ENCODE measurements at places on chromosomes 12 and 14. TPM values are rescaled to one million over a fixed set of nuclear protein-coding genes. Genes with fewer than 3 reads are reported as not detected.

GRCh38 chr14:84390010-84390409 lies 1139.9 kb upstream of the FLRT2 start:
- no peaks in the 10 kb centered on the region for H3K27me3 ChIP-seq
- no peak overlapping the region for H3K27ac ChIP-seq
- no peaks in the 10 kb centered on the region for H3K4me1 ChIP-seq
- H3K36me3 ChIP-seq = no peaks in the 10 kb centered on the region

DNA sequence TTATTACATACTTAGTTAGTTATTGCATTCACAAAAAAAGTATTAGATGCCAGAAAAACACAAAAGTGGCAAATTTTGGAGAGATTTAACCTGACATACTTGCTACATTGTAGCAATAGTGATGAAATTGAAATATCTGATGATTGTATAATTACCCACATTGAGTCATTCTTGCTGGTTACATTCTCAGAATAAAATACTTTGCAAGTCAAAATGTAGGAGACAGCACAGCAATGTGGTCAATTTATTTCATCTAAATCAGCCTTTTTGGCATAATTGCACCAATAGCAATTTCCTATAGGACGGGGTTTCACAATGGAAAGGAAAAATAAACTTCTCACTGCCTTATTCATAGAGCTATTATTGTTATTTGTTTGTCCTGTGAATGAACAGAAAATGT lies 125.0 kb upstream of the ETV6 start:
- no peaks in the 10 kb centered on the region for H3K4me1 ChIP-seq
- H3K4me3 ChIP-seq = no peak overlapping the region
- no peaks in the 10 kb centered on the region for H3K27me3 ChIP-seq
- no peak for DNase-seq
- H3K27ac ChIP-seq = no peak overlapping the region

DNA sequence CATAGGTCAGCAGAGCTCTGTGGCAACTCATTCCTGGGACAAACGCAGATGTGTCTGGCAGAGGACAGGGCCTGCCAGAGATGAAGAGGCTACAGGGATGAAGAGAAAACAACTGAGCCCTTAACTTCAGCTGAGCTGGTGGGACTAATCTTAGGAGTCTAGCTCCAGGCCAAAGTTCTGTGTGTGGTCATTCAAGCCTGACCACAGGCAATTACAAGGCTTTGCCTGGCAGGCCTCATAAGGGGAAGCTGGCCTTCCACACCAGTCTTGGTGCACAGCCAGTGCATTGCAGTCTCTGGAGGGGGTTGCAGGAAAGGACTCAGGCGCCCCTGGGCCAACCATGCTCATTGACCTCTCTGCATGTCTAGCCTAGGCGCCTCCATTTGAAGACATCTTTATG lies 127.6 kb upstream of the DAAM1 start:
- H3K4me3 ChIP-seq = no peak overlapping the region
- H3K4me1 ChIP-seq = no peaks in the 10 kb centered on the region
- H3K36me3 ChIP-seq = no peaks in the 10 kb centered on the region
- H3K27ac ChIP-seq = no peak overlapping the region
- DNase-seq = no peak
- H3K27me3 ChIP-seq = no peaks in the 10 kb centered on the region

GRCh38 chr12:15584366-15585041 lies 204.7 kb downstream of the EPS8 start:
- H3K36me3 ChIP-seq = no peaks in the 10 kb centered on the region
- no peaks in the 10 kb centered on the region for H3K4me1 ChIP-seq
- no peak for DNase-seq

- no peak overlapping the region for H3K27ac ChIP-seq
- H3K36me3 ChIP-seq = no peaks in the 10 kb centered on the region
Observed at GRCh38 chr12:51792417-51792816, 56.1 kb downstream of the FIGNL2 start.

- no peak for DNase-seq
- H3K4me1 ChIP-seq = peaks cover 63% of the 10 kb centered on the region
- H3K36me3 ChIP-seq = no peaks in the 10 kb centered on the region
- no peak overlapping the region for H3K4me3 ChIP-seq
Observed at GRCh38 chr12:6086316-6086715, 38.2 kb downstream of the VWF start.

GRCh38 chr12:96424601-96425000 lies 24.4 kb upstream of the CDK17 start:
- no peaks in the 10 kb centered on the region for H3K36me3 ChIP-seq
- no peaks in the 10 kb centered on the region for H3K27me3 ChIP-seq
- H3K27ac ChIP-seq = peak overlapping the region; percentile 78

GRCh38 chr14:54207476-54208462 lies 189.0 kb upstream of the CDKN3 start:
- no peaks in the 10 kb centered on the region for H3K27me3 ChIP-seq
- H3K27ac ChIP-seq = no peak overlapping the region
- DNase-seq = no peak
- peaks cover 11% of the 10 kb centered on the region for H3K4me1 ChIP-seq
- H3K36me3 ChIP-seq = no peaks in the 10 kb centered on the region

- peaks cover 24% of the 10 kb centered on the region for H3K4me1 ChIP-seq
- no peaks in the 10 kb centered on the region for H3K27me3 ChIP-seq
- no peaks in the 10 kb centered on the region for H3K36me3 ChIP-seq
- no peak overlapping the region for H3K4me3 ChIP-seq
- peak; percentile 51 for DNase-seq
- H3K27ac ChIP-seq = no peak overlapping the region
Observed at GRCh38 chr12:55736076-55736475, 6.8 kb upstream of the GDF11 start.

DNA sequence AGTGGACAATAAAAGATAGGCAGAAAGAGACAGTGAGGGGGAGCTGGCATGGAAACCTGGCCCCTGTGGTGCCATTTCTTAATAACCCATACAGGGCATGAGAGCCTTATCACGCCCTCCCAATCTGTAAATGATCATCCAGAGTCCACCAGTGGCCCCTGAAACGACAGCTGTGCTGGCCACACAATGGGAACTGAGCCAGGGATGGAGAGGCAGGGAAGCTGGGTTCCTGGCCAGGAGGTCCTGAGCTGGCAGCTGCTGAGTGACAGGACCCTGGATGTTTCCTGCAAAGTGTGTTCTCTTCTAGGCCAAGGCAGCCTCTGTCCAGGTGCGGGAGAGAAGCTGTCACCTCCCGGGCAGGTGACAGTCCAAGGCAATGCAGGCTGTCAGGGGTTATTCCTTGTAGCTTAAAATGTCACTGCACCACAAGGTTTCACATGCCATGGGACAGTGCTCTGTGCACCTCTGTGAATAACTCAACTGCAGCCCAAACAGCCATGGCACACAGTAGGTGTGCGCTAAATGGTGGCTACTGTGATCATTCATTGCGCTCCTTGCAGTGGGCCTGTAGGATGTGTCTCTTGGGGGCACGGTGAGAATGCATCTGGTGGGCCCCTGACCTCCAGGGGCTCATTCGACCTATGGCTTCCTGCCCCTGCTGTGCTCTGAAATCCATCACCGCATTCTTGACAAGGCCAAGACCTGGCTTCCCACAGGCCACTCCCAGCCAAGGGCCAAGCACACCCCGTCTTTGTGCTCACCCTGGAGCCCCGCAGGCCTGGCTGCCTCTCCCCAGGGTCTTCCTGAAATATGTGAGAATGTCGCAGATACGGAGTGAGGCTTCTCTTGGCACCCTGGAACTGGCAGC lies 46.3 kb upstream of the BCL11B start:
- H3K27ac ChIP-seq = no peak overlapping the region
- no peaks in the 10 kb centered on the region for H3K36me3 ChIP-seq

DNA sequence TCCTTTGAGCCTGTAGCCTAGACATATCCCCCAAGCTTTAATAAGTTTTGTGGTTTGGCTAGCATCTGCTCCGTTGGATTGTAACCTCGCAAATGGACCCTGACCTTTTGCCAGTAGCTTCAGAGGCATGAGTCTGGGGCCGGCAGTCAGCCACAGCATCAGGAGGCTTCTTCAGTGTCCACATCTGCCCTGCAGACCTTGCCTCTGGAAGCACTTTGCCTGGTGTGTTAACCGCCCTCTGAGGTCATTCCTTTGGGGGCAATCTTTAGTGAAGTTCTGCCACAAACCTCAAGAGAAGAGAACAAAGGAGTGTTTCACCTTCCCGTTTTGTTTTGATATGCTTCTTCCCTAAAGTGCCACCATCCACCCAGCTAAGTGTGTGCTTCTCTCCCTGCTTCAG lies 71.4 kb downstream of the GNS start:
- H3K27ac ChIP-seq = peak overlapping the region; percentile 92
- H3K4me3 ChIP-seq = no peak overlapping the region
- no peaks in the 10 kb centered on the region for H3K36me3 ChIP-seq
- H3K27me3 ChIP-seq = no peaks in the 10 kb centered on the region

- H3K36me3 ChIP-seq = no peaks in the 10 kb centered on the region
- DNase-seq = no peak
- no peaks in the 10 kb centered on the region for H3K4me1 ChIP-seq
- no peak overlapping the region for H3K27ac ChIP-seq
- no peak overlapping the region for H3K4me3 ChIP-seq
Observed at GRCh38 chr14:34387974-34388516, 74.0 kb downstream of the SPTSSA start.

DNA sequence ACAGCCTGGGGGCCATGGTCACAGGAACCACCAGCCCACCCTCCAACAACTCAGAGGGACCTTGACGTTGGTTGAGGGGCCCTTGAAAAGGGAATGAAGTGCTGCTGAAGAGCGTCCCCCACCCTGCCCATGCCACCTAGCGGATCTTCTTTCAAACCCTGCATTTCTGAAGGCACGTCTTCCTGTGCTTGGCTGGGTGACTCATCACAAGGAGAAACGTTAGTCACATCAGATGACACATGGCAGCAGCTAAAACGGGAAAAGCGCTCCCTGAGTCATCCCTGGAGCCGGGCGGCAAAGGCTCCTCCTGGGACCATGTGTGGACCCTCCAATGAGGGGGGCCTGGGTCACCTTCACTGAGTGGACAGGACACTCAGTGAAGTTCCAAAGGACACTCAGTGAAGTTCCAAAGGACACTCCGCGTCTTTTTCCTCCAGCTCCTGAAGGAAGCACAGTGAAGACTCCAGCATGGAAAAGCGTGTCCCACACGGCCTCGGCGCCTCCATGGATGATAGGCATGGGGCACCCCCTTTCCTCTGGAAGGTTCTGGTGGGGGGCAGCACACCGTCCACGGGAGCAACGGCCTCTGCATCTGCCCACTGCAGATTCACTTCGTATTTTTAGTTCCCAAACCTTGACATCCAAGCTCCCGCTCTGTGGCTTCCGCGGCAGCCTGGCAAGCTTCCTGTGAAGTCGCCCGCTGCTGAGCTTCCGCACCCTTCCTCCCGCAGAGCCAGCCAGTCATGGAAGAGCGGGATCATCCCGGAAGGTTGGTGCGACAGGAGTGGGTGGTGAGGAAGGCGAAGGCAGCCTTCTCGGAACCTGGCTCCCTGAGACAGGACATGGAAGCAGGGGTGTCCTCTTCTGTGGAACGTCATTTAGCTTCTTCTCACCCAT lies 383.4 kb downstream of the VRK1 start:
- H3K4me3 ChIP-seq = no peak overlapping the region
- no peaks in the 10 kb centered on the region for H3K4me1 ChIP-seq
- no peaks in the 10 kb centered on the region for H3K27me3 ChIP-seq
- DNase-seq = no peak
- no peaks in the 10 kb centered on the region for H3K36me3 ChIP-seq

- no peaks in the 10 kb centered on the region for H3K27me3 ChIP-seq
- no peak overlapping the region for H3K27ac ChIP-seq
- peaks cover 4% of the 10 kb centered on the region for H3K4me1 ChIP-seq
- no peak overlapping the region for H3K4me3 ChIP-seq
- no peak for DNase-seq
- H3K36me3 ChIP-seq = no peaks in the 10 kb centered on the region
Observed at GRCh38 chr12:19530637-19531023, 91.3 kb downstream of the AEBP2 start.

DNA sequence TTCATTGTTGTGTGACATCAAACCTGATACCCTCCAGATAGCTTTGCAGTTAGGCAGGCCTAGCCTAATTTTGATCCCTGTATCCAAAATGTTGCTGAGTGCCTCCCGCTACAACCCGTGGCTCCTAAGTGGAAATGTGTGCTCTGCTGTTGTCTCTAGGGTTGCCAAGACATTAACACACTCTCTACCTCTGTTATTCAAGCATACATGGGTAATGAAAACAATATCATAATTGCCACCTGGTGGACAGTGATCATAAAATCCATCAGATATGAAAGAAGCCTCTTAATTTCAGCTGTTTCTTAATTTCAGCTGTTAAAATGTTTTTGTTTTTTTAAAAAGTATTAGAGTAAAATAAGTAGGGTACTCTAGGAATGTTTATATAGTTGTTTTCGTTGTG lies 93.5 kb downstream of the PLEKHA5 start:
- DNase-seq = no peak
- H3K27ac ChIP-seq = peak overlapping the region; percentile 27
- H3K36me3 ChIP-seq = no peaks in the 10 kb centered on the region
- H3K4me1 ChIP-seq = peaks cover 10% of the 10 kb centered on the region

DNA sequence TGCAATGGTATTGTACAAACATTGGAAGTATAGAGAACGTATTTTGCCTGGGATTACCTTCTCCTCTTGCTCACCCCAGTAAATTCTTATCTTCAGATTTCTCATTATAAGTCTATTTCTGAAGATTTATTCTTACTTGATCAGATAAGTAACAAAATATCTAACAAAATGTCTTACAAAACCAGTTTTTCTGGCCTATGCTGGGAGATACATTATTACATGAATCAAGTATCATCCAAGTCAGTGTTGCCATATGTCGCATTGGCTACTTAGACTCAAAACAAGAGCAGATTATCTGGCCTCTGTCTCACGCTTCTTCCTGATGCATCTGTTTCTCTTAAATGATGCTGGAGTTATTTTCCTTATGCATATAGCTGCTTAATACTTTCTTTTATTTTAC lies 408.5 kb downstream of the CCER1 start:
- H3K27me3 ChIP-seq = no peaks in the 10 kb centered on the region
- H3K4me3 ChIP-seq = no peak overlapping the region
- H3K27ac ChIP-seq = no peak overlapping the region
- no peaks in the 10 kb centered on the region for H3K4me1 ChIP-seq
- DNase-seq = no peak

- no peak overlapping the region for H3K4me3 ChIP-seq
- no peaks in the 10 kb centered on the region for H3K27me3 ChIP-seq
- no peaks in the 10 kb centered on the region for H3K4me1 ChIP-seq
- H3K36me3 ChIP-seq = no peaks in the 10 kb centered on the region
Observed at GRCh38 chr12:83514372-83514771, 827.7 kb downstream of the TMTC2 start.

GRCh38 chr14:89493406-89493805 lies 76.4 kb upstream of the FOXN3 start:
- no peaks in the 10 kb centered on the region for H3K27me3 ChIP-seq
- no peak overlapping the region for H3K4me3 ChIP-seq
- no peak for DNase-seq
- H3K36me3 ChIP-seq = no peaks in the 10 kb centered on the region
- no peak overlapping the region for H3K27ac ChIP-seq
- H3K4me1 ChIP-seq = peaks cover 19% of the 10 kb centered on the region

The GON7 gene
- 51.7 TPM for polyA plus RNA-seq

The ERP29 gene
- 217 TPM for polyA plus RNA-seq

The SPPL3 gene
- 24.7 TPM for polyA plus RNA-seq

The WDHD1 gene
- polyA plus RNA-seq = 4.0 TPM

The EEA1 gene
- polyA plus RNA-seq = 4.9 TPM

The TAS2R7 gene
- not detected for polyA plus RNA-seq

The RPL10L gene
- polyA plus RNA-seq = 0.89 TPM

The PITPNM2 gene
- polyA plus RNA-seq = 1.8 TPM

The GSG1 gene
- polyA plus RNA-seq = not detected

The DCP1B gene
- 7.2 TPM for polyA plus RNA-seq
